ENCODE measurements at places on chromosomes 3 and 15.

DNA sequence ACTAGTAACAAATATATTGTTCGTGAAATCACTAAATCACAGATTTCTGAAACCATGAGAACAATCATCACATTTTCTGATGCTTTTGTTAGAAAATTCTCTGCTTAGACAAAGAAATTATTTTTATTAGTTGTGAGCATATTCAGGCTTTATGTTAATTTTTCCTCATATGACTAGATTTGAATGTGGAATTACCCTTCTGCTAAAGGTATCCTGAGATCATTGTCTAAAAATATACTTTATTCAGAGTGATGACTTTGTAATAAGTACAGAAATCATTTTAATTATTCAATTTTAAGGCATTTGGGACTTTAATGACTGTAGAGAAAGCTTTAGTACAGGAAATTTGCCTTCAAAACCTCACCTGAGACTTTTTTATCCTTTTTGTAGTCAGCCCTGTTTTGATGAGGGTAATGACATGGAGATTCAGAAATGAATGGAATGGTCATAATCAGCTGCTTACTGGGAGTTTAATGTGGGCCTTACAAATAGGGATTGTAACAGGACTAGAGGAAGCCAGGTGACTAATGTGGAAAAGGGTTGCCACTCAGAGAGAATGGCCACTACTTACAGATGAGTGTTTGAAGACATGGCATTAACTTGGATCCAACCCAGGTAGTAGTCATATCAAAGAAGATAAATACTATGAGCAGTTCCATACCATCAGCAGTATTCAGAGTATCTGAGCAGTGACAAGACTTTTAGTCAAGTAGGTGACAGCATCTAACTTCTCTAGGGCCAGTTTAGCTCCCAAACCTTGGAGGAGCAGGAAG is 148.3 kb downstream of the MBNL1 start:
- no peak for DNase-seq

DNA sequence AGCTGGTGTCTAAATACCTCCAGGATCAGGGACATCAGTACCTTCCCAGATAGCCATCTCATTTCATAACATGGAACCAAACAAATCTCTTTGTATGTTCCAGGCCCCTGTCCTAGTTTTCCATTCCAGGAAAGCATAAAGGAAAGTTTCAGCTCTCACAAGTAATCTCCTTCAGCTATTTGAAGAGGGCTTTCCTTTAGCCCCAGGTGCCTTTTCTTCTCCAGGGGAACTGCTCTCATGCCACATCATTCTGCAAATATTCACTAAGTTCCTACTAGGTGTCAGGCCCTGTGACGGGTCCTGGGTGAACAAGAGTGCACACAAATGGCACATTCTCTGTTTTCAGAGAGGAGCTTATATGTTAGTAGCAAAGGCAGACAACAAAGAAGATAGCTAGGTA is 136.1 kb downstream of the ADAMTS9 start:
- DNase-seq, result no peak

DNA sequence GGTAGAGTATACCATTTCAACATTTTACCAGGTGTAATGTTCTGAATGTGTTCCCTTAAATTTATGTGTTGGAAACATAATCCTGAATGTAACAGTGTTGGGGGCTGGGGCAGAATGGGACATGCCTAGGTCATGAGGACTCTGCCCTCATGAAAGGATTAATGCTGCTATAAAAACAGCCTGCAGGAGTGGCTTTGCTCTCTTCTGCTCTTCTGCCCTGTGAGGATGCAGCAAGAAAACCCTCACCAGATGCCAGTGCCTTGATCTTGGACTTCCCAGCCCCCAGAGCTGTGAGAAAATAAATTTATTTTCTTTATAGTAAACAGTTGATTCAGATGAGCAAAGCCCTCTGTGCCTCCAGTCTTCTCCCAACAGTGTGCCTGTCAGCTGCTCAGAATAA is 326.0 kb upstream of the ONECUT1 start:
- no peak for DNase-seq

DNA sequence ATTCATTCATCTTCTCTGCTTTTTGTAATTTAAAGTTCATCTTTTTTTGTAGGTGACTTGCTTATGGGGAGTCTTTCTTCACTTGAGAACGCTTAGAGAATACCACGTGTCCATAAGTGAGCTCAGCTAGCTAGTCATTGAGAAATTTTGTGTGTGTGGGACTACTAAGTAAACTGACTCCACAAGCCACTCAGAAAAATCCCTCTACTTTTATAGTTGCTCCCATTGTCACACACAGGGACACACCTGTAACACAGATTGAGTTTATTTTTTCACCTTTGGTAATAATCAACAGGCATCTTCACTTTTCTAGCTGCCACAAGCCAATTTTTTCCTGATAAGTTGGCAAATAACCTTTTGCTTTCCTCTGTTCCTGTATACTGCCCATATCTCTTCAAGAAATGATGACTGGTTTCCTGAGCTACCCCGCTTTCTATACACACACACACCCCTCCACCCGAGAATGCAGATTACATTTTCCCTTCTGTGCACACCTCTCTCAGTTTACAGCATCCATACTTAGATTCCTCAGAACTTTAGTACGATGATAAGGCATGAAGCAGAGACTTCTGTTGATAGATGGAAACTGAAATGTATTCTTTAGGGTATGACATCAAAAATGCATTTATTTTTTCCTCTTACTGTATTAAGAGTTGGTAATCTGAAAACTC is 4.6 kb downstream of the TSC22D2 start:
- DNase-seq, result no peak

DNA sequence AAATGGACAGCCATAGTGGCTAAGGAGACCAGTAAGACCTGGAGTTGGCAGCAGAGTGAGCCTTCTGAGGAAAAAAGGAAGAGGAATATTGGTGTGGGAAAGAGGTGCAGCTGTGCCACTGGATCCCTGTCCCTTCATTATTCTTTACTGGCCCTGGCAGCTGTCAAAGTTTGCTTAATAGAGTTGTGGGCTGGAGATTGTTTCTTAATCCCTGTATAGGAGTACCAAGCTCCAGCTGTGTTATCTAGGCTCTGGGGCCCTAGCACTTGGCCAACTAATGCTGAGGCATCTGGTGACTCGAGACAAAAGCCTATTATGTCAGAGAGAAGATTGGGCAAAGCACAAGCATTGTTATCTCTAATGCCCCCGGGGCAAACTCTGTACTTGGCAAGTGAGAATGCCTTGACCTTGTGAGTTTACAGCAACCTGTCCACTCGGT is 61.4 kb downstream of the ZNF609 start:
- DNase-seq, result no peak

GRCh38 chr3:197533927-197534725 is 21.6 kb downstream of the BDH1 start:
- no peak for DNase-seq

DNA sequence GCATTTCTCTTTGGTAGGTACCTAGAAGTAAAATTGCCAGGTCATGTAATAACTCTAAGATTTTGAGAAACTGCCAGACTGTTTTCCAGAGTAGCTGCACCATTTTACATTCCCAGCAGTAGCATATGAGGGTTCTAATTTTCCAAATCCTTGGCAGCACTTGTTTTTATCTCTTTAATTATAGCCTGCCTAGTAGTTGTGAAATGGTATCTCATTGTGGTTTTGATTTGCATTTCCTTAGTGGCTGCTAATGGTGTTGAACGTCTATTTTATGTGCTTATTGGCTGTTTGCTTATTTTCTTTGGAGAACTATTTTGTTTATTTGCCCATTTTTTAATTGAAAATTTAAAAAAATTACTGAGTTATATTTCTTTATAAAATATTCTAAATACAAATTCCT is 117.9 kb downstream of the TCF12 start:
- DNase-seq, result no peak
